ENCODE measurements at places on chromosomes 7 and 10.

DNA sequence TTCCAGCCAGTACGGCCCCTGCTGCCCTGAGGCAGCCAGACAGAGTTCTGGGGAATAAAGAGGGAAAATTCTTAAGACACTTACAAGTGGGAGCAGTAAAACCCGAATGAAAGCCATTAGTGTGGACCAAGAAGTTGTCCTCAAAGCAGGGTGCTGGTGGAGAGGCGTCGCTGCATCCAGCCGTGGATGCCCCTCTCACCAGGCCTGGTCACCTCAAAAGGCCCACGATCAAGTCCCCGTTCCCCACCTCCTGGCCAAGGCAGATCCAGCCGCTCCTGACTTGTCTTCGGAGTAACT, 656 bp downstream of the VSTM4 start:
- DNase-seq, result no peak

DNA sequence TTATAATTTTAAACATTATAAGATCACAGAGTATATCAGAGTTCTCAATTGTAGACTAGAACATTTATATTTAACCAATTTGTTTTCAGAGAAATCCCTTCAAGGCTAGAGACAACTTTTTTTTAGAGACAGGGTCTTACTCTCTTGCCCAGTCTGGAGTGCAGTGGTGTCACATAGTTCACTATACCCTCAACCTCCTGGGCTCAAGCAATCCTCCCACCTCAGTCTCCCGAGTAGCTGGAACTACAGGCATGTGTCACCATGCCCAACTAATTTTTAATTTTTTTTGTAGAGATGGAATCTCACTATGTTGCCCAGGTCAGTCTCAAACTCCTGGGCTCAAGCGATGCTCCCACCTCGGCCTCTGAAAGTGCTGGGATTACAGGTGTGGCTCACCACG, 15.3 kb downstream of the UCMA start:
- DNase-seq, result no peak

GRCh38 chr7:102285540-102286236, 980 bp upstream of the SH2B2 start:
- no peak for DNase-seq

DNA sequence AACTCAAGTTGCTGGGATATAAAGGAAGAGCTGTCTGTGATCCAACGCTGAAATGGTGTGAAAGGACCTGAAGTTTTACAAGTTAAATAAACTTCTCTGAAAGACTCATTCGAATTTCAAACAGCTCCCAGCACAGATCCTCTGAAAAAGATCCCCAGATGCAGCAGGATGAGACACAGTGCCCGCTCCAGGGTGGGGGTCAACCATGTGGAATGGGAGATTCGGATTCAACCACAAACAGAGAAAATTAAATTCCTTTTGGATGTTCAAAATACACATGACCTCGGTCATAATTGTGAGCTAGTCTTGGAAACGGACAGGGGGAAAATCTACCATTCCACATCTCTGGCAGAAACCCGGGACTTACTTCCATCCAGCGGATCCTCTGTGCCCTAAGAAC, 119.6 kb downstream of the PRKAG2 start:
- DNase-seq, result no peak

DNA sequence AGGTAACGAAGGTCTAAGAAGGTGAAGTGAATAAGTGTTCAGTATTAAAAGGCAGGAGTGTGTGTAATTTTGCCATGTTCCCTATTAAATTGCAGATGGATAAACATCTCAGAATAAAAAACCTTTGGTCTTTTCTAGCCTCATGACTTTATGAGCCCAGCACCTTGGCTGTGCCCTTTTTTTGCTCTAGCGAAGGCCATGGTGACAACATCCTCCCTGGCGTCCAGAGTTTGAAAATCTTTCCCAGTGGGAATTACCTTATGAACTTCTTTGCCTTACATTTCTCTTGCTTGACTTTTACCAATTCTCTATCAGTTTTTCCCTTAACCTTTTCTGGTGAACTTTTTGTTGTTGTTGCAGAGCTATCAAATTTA, 368.2 kb upstream of the BMPER start:
- DNase-seq, result no peak

DNA sequence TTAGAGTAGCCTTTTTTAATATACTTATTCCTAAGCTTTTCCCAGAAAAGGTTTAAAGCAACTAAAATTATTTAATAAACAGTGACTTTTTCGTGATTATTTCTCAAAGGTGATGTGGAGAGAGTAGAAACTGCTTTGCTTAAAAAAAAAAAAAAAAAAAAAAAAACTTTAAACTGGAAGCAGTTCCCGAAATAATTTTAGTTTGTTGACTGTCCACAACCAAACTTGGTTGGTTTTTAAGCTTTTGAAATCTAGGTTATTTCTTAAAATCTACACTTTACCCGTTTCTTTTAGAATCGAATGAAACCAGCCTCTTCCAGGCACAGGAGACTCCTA, 7.3 kb downstream of the SKAP2 start:
- no peak for DNase-seq

GRCh38 chr7:4835398-4836205, 26.2 kb downstream of the PAPOLB start:
- DNase-seq, result no peak

DNA sequence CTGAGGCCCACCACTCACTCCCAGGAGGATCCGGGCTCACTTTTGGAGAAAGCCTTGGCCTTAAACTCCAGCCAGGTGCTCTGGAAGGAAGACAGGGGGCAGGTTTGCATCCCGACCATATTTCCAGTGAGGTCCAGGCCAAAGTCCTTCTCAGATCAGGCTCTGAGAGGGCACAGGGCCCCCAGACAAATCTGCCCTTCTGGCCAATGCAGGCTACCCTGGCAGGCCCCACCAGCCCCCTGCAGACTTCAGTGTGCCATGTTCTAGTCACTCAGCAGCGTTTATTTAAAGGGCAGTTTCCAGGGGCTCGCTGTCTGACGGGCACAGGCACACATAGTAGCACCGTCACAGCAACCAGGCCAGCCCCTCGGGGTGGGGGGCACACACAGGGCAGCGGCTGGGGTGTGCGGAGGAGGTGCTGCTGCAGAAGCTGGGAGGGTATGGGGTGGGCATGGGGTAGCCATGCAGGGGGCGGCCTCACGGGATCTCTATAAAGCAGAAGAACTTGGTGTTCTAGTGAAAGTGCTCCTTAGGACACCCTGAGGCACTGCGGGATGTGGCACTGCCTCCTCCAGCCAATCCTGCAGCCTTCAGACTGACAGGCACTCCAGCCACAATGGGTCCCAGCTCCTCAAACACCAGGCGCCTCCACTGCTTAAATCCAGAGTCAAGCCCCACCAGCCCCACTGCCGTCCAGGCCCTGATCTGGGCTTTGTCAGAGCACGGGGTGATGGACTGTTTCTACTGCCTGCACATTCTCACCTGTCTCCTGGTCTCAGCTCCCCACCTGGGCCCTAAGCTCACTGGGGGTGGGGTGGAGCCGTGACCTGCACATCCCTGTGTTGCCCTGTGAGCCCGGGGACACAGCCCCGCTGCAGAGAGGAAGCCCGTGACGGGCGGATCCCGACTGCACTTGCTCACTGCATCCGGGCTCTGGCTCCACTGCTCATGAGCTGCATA, 9.6 kb upstream of the PYROXD2 start:
- no peak for DNase-seq

DNA sequence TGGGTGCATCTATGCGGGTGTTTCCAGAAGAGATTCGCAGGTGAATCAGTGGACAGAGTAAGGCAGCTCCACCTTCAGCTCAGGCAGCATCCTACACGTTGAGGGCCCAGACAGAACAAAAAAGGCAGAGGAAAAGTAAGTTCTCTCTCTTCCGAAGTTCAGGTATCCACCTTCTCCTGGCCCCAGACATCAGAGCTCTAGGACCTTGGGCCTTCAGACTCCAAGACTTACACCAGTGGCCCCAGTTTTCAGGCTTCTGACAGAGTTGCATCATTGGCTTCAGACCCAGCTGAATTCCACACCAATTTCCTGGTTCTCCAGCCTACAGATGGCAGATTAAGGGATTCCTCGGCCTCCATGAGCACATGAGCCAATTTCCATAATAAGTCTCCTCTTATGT, 102.2 kb upstream of the GPR26 start:
- DNase-seq, result no peak

- DNase-seq, result no peak
These were observed 6.8 kb downstream of the ATG9B start for GRCh38 chr7:151017370-151017952.

- no peak for DNase-seq
These were observed 95.4 kb downstream of the ZRANB1 start for GRCh38 chr10:125037145-125037877.

DNA sequence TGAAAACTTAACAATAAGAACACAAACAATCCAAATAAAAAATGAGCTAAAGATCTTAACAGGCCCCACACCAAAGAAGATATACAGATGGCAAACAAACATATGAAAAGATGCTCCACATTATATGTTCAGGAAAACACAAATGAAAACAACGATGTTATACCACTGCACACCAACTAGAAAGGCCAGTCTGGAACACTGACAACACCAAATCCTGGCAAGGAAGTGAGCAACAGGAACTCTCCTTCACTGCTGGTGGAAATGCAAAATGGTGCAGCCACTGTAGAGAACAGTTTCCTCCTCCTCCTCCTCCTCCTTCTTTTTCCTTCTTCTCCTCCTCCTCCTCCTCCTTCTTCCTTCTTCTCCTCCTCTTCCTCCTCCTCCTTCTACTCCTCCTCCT, 12.2 kb upstream of the NCAPG2 start:
- no peak for DNase-seq

- DNase-seq, result no peak
These were observed 160.8 kb downstream of the PFKFB3 start for GRCh38 chr10:6363511-6363910.

GRCh38 chr7:117941138-117941810, 68.0 kb upstream of the CTTNBP2 start:
- no peak for DNase-seq

Data from KG1 (cell line).